ENCODE measurements at places on chromosomes 4 and X.

DNA sequence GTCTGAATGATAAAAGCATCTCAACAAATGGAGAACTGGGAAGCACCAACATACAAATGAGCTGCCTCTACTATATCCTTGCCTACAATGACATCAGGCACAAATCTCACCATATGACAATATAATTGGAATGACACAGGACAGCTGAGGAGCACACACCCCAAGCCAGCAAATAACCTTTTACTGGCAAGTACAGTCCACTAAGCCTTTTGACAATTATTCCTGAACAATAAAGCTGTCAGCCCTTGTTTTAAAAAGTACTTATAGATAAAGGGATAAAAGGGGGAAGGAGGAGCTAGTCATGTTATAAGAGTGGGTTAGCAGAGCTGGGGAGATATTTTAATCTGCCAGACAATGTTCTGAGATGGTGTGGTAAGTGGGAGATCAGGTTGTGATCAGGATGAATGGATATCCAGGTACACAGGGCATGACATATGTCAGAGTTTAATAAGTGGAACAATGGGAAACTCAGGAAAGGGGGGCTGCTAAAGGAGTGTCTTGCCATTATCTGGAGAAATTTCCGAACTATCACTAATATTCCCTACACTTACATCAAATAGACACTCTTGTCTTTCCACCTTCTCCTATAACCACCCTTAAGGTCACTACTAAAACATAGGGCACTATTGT lies 127.6 kb downstream of the GPC3 start:
- DNase-seq: no peak

- no peak for DNase-seq
These were observed 64.1 kb downstream of the ZNF81 start for GRCh38 chrX:47900833-47901232.

DNA sequence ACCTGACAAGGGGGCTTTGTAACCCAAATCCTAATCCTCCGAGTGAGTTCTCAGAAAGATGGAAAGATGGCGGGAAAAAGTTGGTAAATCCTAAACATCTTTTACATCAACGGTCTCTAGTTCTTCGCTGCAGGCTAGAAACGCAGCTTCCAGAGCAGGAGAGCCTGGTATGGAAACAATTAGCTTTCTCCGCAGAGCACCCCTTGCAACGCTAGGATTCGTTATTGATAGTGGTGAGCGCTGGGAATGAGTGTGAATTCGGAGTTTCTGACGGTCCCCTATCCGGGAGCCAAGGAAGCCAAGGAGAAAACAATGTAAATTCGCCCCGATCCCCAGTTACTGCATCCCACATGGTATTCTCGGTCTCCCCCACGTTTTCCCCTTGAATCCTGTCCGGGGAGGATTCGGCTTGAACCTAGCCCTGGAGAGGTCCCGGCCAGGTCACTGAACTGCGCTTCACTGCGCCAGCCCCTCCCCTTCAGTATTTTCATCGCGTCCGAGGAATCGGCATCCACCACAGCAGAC lies 4.7 kb upstream of the NEUROG2 start:
- DNase-seq: no peak

- no peak for DNase-seq
These were observed 30.5 kb upstream of the COL25A1 start for GRCh38 chr4:109332926-109333464.

DNA sequence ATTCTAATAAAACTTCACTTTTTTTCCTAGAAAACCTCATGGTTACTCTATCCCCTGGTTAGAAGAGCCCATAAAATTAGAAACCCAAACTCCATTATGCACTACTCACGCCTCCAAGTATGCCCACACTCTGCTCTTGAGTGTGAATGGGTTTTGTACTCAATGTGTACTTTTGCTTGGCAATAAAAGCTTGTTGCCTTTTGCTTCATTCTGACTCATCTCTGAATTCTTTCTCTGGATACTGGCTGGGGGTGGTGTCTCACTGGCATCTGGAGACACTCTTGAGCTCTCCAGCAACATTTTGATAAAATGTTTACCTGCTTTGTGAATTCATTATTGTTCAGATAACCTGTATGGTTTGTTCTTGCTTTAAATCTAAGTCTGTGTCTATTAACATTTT lies 963.3 kb downstream of the TRAM1L1 start:
- peak; percentile 33 for DNase-seq

DNA sequence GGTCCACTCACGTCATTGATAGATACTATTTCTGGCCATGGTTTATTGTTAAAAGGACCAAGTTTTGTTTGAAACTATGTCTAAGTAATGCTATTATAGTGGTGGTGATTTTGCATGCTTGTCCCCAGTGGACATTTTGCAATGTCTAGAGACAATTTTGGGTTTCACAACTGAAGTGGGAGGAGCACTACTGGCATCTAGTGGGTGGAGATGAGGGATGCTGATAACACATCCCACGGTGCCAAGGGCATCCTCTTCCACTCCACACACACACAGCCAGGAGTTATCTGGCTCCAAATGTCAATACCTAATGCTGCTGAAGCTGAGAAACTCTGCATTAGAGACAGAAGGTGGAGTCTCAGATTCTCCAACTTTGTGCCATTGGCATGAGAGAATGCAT lies 131.2 kb downstream of the FRMPD4 start:
- DNase-seq: no peak

DNA sequence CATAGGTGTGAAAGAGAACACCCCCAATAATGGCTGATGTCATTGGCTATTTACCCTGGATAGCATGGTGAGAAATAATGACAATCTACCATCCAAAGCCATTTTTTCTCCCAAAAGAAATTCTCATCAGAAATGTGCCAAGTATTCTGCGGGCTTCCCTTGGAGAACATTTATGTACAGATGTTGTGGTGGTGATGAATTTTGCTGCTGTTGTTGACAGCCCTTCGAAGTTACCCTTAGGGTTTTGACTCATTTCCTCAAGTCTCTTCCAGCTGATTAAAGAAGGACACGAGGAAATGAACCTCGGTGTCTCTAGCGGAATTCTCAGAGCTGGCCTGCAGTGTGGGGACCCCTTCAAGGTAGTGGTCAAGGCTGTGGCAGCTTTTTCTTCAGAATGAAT lies 3.4 kb downstream of the KIT start:
- DNase-seq: peak; percentile 71

DNA sequence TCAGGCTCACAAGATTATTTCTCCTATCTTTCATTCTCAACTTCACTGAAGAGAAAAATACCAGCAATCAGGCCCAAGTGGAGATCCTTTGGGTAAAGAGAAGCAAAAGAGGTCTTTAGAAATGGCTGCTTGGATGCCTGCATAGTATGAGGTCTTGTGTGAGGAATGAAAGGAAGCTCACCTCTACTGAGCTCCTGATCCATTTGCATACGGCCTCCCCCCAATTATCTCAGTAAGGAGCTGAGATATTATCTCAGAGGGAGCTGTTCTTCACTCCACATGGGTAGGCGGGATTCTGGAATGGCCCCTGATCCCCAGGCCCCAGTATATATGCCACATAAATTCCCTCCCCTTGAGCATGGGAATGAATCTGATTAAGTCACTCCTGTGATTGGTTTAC lies 75.8 kb downstream of the EVC2 start:
- DNase-seq: no peak

- DNase-seq: no peak
These were observed 1412.7 kb upstream of the IGFBP7 start for GRCh38 chr4:58522765-58523382.

- DNase-seq: no peak
These were observed 36.9 kb downstream of the NR3C2 start for GRCh38 chr4:148405161-148405893.

GRCh38 chr4:140704392-140704960 lies 51.7 kb downstream of the TBC1D9 start:
- DNase-seq: no peak

GRCh38 chr4:10688846-10689245 lies 4.3 kb upstream of the CLNK start:
- DNase-seq: no peak

DNA sequence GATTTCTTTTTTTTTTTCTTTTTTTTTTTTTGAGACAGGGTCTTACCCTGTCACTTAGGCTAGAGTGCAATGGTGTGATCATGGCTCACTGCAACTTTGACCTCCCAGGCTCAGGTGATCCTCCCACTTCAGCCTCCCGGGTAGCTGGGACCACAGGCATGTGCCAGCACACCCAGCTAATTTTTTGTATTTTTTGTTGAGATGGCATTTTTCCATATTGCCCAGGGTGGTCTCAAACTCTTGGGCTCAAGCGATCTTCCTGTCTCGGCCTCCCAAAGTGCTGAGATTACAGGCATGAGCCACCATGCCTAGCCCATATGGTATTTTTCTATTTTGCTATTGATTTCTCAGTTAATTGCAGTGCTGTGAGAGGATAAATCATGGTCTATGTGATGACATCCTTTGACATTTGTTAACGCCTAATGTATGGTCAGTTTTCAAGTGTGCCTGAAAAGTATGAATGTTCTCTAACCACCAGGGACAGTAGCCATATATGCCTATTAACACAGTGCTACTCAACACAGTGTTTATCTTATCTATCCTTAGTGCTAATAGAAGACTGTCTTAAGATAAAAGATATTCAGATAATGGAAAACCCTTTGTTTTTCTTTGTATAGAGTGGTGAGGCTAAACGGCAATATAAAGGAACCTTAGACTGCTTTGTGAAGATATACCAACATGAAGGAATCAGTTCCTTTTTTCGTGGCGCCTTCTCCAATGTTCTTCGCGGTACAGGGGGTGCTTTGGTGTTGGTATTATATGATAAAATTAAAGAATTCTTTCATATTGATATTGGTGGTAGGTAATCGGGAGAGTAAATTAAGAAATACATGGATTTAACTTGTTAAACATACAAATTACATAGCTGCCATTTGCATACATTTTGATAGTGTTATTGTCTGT lies 9.1 kb upstream of the HSPA4L start:
- DNase-seq: no peak

DNA sequence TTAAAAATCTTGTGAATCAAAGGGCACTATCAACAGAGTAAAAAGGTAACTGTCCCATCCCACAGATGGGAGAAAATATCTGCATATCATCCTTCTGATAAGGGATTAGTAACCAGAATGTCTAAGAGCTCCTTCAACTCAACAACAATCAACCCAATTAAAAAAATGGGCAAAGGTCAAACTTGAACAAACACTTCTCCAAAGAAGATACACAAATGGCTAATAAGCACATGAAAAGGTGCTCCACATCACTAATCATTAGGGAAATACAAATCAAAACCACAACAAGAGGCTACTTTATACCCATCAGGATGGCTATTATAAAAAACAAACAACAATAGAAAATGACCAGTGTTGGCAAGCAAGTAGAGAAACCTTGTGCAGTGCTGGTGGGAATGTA lies 43.3 kb downstream of the TMEM165 start:
- no peak for DNase-seq
